ENCODE measurements at places on chromosomes 1 and 21.

DNA sequence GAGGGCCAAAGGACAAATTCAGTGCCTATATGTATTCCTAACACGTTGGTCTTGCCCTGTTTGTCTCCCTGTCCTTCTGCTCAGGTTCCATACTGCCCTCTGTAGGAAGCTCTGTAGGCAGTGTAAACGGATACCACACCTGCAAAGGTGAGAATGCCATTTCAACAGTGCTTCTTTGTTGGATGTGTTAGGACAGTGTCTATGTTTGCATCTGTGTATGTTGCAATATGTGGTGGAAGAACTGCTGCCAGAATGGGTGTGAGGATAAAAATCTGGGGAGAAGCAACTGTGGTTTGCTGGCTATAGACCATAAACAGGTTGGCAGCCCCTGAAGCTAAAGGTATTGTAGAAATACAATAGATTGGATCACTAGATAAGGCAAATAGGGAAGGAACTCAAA is 113.1 kb upstream of the BMP8A start:
- no peak for DNase-seq

- no peak for DNase-seq
Measured at GRCh38 chr21:15521644-15522001, 208.2 kb upstream of the USP25 start.

DNA sequence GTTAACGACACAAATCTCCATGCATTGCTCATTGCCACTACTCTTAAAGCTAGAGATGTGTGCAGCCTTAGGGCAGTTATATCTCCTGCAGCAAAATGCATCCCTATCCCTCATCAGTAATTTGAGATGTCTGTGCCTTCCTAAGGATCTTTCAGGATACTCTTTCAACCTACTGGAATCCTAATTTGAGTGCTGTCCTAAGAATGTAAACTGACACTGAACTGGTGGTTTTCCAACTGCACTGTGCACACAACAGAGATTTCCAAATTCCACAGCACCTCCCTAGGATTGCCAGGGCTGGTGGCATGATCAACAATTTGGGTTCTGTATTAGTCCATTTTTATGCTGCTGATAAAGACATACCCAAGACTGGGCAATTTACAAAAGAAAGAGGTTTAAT is 193.9 kb downstream of the LTN1 start:
- DNase-seq, result no peak

- DNase-seq, result peak; percentile 62
Measured at GRCh38 chr1:198158735-198159589, 2.2 kb downstream of the NEK7 start.

- DNase-seq, result no peak
Measured at GRCh38 chr21:38527737-38528136, 29.5 kb upstream of the ERG start.

GRCh38 chr1:154859786-154860155 is 10.3 kb downstream of the KCNN3 start:
- no peak for DNase-seq

DNA sequence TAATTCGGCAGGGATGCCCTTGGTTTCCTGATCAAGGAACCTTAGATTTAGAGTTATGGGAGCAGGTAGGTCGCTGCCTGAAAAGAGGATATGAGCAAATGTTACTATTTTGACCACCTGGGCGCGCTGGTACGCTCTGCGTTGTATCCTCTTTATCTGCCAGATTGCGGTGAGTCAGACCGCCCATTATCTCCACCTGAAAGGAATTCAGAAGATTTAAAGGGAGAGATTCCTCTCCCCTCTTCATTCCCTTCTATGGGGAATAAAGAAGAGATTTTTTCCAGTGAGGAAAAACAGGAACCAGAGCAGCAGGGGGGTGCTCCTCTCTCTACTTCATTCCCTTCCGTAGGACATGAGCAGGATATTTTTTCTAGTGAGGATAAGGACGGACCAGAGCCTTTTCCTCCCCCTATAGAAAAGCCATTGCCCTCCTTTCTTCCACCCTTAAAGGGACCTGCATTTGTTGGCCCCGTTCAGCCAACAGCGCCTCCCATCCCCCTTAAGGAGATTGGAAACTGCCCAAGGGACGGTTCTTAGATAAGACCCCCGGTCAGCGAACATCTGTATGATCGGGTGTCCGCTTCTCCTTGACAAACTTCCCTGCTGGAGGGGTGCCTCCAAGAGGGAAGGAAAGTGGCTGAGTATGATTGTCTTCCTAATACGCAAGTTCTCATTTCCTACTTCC is 34.1 kb downstream of the CLCA1 start:
- DNase-seq, result no peak

DNA sequence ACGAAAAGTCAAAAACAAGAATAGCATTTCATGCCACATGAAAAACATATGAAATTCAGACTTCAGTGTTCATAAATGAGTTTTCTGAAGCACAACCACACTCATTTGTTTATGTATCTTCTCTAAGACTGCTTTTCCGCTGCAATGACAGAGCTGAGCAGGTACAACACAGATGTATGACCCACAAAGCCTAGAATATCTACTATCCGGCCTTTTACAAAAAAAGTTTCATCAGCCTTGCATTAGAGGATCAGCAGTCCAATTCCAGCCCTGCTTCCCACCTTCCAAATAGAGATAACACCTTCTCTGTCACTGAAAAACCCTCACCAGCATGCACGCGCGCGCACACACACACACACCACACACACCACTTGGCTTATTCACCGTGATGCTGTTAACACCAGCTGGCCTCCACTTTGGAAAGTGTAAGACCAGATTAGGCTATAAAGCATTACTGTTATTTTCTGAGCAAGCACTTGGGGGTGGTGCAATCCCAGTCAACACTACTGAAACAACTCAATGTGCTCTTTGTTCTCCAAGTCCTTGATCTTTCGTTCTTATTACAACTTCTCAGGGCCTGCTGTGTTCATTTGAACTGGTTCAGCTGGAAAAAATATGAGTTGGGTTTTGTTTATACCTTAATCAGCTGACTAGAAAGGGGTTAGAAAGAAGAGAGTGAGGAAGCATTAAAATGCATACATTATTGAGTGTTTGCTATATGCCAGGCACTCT is 90.0 kb downstream of the GLUL start:
- DNase-seq, result no peak

DNA sequence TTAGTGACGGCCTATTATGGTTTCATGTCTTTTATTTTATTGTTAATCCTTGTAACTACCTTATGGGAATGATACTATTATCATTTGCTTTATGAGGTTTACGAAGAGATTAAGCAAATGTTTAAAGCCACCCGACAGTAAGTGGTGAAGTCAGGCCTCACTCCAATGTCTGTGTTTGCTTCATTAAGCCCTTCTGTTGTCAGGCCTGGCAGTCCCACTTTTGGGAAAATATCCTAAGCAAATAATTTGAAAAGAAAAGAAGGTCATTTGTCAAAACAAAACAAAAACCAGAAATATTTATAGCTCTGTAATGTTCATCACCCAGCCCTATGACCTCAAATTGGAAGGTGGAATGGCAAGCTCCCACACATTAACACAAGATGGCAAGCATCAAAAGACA is 40.7 kb upstream of the USP24 start:
- DNase-seq, result no peak

GRCh38 chr1:65011983-65012382 is 45.6 kb upstream of the JAK1 start:
- no peak for DNase-seq

- DNase-seq, result no peak
Measured at GRCh38 chr21:37159949-37160348, 86.9 kb downstream of the TTC3 start.

DNA sequence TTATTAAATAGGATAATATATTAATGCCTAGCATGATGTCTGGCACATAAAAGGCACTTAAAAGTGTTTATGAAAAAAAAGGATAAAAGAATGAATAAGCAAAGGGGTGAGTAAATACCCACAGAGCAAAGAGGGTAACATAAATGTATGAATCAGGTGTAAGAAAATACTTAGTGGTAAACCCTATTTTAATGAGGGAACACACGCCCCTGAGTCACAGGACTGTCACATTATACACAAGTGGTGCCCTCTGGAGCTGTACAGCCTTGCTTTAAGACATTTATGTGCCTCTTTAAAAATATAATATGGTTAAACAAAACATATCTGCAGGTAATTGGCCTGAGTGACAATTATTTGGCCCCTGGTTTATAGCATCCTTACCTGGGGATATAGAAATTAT is 78.1 kb upstream of the PTBP2 start:
- DNase-seq, result no peak

GRCh38 chr21:42500736-42501135 is 4.7 kb upstream of the RSPH1 start:
- DNase-seq, result no peak
